Fibroblast of skin of abdomen (primary cell): ENCODE measurements at places on chromosomes 1 and 21.
A peak's percentile ranks its signal among the peaks of the same experiment; 100 is the strongest.

- peak; percentile 95 for DNase-seq
Measured at GRCh38 chr21:17802572-17802971, 16.6 kb downstream of the C21orf91 start.

DNA sequence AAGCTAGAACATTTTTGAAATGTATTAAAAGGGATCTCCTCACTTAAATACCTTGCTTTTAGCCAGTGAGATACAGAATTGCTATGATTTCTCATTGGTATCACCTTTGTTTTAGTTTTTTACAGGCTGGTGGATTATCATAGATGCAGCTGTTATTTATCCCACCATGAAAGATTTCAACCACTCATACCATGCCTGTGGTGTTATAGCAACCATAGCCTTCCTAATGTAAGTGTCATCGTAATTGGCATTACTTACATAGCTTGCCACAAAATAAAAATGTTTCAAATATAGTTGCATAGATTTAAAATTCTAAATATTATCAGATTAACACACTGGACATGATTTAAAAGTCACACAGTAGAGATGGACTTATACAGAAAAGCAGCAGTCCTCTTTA, 4.7 kb downstream of the TMEM50A start:
- DNase-seq, result no peak

GRCh38 chr1:111723091-111723806, 15.9 kb downstream of the INKA2 start:
- no peak for DNase-seq

DNA sequence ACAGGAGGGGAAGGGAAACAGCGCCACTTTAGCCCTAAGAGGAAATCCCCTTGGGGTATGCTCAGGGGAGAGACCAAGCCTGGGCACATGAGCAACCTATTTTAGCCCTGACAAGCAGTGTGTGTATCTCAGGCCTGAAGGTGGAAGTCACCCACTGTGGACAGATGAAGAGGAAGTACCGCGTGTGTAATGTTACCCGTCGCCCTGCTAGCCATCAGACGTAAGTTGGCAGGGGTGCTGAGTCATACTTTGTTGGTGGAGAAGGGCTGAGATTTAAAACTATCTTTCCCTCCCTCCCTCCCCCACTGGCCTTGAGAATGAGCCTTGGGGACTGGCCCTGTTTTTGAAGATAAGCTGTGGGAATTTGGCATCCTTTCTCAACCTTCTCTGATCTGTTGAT, 11.2 kb downstream of the AGO1 start:
- DNase-seq, result no peak

- no peak for DNase-seq
Measured at GRCh38 chr1:186617926-186618325, 62.3 kb downstream of the PTGS2 start.

DNA sequence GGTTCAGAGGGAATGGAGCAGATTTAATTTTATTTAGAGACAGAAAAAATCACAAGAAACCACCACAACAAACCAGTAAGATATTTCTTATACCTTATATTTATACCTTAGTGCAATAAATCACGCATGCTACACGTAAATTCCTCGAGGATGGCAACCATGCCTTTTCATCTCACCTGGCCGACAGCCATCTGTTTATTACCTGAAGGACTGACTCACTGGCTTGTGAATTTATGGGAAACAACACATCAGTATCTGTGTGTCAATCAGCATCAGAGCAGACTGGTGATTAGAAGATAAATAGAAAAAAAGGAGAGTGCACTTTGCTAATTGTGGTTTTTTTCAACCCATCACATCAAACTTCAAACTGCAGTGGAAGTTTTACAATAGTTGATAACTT, 58.4 kb downstream of the S1PR1 start:
- DNase-seq, result no peak

- no peak for DNase-seq
Measured at GRCh38 chr1:43495204-43495603, 35.5 kb upstream of the PTPRF start.

- no peak for DNase-seq
Measured at GRCh38 chr1:100361511-100362089, 9.3 kb downstream of the CDC14A start.

- DNase-seq, result no peak
Measured at GRCh38 chr1:60935599-60936110, 146.7 kb upstream of the NFIA start.

GRCh38 chr1:61202854-61203598, 120.7 kb downstream of the NFIA start:
- DNase-seq, result peak; percentile 31

- no peak for DNase-seq
Measured at GRCh38 chr1:47972864-47973432, 24.2 kb downstream of the TRABD2B start.

DNA sequence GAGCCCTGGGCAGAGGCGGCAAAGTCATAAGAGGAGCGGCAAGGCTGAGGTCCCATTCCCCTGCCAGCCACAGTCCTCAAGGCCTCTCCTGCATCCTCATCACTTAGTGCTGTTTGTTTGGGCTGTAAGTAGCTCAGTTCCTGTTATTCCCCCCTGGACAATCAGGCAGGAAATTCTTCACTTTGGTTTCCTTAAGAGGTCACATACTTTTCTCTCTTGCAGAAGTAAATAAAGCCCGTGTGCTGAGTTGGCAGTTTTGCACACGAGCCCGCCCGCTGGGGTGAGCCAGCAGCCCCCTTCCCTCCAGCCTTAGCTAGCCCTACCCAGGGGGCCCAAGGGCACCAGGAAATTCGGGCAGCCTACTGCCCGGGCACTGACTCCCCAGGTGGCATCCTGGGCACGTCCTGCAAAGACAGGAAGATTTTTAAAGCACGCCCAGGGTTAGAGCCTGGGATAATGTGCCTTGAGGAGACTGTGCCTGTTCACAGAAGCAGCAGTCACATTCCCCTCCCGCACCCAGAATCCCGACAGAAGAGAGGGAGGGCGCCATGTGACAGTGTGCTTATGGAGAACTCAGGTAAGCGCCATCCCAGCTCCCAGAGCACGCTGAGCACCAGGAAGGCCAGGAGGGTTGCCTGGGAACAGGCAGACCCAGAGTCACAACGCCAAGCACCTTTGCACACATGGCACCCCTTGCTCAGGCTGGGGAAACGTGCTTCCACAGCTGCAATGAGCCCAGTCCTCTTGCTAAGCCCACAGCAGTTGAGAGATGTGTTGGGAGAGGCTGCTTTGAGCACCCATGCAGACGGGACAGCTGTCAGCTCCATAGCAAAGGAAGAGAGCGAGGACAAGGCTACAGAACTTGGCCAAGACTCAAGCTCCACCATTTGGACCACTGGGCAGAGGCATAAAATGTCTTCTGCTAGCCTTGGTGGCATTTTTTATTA, 144.5 kb upstream of the TMEM51 start:
- DNase-seq, result peak; percentile 29

GRCh38 chr1:99445486-99445885, 181.2 kb downstream of the PLPPR4 start:
- peak; percentile 35 for DNase-seq

DNA sequence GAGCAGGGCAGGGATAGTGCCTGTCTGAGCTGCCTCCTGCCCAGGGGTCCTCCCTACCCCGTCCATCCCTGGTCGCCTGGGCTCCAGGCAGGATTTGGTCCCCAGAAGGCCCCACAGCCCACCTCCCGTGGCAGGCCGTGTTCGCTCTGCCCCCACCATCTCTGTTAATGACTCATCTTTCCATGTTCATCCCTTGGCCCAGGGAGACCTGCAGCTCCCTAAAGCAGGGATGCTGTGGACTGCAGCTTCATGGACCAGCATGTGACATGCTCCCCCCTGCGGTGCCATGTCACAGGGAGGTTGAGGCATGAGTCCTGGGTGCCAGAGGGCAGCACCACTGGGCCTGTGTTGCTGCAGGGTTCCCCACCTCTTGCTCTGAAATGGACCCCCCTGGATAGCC, 26.8 kb downstream of the UBASH3A start:
- DNase-seq, result no peak

DNA sequence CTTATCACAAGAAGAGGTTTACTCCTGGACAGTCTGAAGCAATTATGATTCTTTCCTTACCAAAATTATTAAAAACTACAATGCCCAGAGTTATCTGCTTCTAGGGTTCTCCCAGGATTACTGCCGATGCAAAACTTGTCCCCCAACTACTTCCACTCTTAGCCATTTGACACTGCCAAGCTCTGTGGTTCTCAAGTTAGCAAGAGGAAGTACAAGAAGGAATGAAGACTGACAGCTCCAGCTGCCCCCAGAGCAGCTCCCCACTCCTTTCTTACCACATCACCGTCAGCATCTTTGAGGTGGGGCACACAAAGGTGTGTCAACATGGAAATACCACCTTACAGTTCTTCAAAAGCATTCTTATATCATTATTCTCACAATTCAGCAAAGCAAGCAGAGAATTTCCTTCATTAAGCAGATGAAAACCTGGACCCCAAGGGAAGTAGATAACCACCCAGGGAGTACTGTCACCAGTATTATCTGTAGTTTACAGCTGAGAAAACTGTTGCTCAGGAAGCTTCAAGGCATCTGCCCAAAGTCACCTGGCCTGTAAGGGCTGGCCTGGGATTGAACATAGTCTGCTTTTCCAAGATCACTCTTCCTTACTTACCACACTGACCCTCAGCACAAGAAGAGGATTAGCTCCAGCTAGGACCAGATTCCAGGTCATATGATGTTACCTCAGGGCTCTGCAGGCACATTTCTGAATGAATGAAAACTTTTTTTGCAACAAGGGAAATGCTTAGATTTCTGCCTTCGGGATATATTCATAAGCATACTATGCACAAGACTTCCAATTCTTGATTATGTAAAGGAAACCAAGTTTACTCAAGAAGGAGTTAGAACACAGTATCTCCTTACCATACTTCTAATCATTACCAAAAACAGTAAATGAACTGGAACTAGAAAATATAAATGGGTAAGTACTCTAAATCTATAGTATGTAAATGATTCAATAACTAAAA, 9.3 kb downstream of the PSMG1 start:
- no peak for DNase-seq

DNA sequence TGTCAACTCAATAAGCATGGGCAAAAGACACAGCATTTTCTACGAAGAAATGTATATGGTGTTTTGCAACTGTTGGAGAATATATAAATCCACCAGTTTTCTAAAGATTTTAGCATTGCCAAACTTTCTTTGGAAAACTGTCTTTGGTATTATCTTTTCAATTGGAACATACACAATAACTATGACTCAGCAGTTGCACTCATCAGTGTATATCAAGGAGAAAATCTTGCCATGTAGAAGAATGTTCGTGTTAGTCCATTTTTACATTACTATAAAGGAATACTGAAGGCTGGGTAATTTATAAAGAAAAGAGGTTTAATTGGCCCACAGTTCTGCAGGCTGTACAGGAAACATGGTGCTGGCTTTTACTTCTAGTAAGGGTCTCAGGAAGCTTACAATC, 41.1 kb downstream of the PRKAA2 start:
- peak; percentile 28 for DNase-seq

GRCh38 chr1:34923490-34923889, 6.0 kb downstream of the DLGAP3 start:
- no peak for DNase-seq

DNA sequence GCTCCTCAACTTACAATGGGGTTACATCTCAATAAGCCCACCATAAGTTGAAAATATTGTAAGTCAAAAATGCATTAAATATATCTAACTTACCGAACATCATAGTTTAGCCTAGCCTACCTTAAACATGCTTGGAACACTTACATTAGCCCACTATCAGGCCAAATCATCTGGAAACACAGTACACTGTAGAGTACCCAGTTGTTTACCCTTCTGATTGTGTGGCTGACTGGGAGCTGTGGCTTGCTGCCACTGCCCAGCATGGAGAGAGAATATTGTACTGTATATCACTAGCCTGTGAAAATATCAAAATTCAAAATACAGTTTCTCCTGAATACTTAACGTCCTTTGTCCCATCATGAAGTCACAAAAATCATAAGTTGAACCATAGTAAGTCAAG, 40.4 kb upstream of the FRRS1 start:
- DNase-seq, result no peak

GRCh38 chr1:54583871-54584270, 35.8 kb downstream of the ACOT11 start:
- DNase-seq, result no peak

DNA sequence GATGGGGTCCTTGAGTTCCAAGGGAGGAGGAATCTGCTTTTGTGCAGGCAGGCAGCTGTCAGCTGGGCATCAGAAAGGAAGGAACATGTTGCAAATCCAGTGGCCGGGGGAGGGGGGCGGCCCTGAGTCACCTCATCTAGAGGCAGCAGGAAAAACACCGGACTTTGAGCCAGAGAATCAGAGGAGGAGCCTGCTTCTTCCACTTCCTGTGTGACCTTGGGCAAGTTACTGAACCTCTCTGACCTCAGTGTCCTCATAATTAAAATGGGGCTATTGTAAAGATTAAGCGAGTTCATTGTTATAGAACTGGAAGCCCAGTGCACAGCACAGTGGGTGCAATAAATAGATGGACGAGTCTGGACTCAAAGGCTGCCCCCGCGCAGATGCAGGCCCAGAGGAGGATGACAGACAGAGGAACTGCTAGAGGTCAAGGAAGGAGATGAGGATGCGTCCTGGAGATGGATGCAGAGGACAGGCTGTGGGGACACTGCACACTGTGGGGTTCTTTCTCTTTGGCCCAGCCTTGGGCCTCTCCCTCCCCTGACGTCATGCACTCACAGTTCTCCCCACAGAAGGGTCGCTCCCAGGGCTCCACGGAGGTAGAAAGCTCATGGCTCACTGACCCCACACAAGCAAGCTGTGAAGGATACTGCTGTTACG, 714.3 kb downstream of the MATN1 start:
- DNase-seq, result no peak

DNA sequence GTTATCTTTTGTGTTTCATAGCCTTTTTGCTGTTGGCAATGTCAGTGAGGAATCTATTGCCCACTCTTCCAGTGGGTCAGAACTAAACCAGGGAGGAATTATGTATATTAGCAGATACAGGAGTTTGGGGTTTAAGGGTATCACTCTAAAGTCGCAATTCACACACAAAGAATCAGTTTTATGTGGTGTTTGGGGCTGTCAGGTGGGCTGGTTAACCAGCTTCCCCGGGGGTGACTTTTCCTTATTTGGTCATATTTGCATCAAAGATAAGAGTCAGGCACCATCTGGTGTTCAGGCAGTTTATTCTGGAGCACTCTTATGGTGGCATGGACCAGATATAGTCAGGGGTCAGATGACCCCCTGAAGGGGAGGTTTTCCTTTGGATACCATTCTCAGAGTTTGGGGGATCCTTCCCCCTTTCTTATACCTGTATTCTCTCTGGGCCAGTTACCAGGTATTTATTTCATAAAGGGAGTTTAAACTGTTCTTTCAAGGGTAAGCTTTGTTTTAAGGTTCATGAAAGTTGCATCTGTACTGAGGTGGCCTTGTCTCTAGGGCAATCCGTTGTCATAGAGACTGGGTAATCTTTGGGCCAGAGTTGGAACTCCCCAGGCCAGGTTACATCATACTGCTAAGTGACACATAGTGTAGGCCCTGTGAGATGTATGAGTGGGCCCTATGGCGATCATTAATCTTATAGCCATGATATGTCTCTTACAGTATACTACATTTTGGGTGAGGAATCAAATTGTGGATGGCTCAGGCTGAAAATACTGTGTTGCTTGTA, 148.2 kb downstream of the RWDD3 start:
- DNase-seq, result no peak

- DNase-seq, result peak; percentile 67
Measured at GRCh38 chr1:232620356-232620969, 9.5 kb downstream of the SIPA1L2 start.

GRCh38 chr1:2111674-2112035, 61.4 kb downstream of the PRKCZ start:
- DNase-seq, result no peak

- no peak for DNase-seq
Measured at GRCh38 chr1:100219457-100219856, 30.2 kb downstream of the DBT start.
